Mucosa of descending colon (tissue), 3 donors: ENCODE measurements at places on chromosomes 4 and X. TPM values are rescaled to one million over a fixed set of nuclear protein-coding genes. Genes with fewer than 3 reads are reported as not detected.

C1QTNF7 gene
- total RNA-seq: 13.0 TPM

PASD1 gene
- total RNA-seq: not detected

DMP1 gene
- total RNA-seq: not detected

AADAT gene
- total RNA-seq: 3.2 TPM

FAM241A gene
- total RNA-seq: 2.1 TPM

NSG1 gene
- total RNA-seq: 7.9 TPM

SERPINA7 gene
- total RNA-seq: not detected

TCP11X2 gene
- not detected for total RNA-seq

VCX3B gene
- not detected for total RNA-seq

PCDH7 gene
- total RNA-seq: 104 TPM

TSPAN7 gene
- total RNA-seq: 104 TPM

DKK2 gene
- total RNA-seq: 0.36 TPM

DCAF16 gene
- total RNA-seq: 38.6 TPM

BMPR1B gene
- 0.36 TPM for total RNA-seq

VSIG1 gene
- not detected for total RNA-seq

USP11 gene
- total RNA-seq: 23.9 TPM

PLP1 gene
- 3.7 TPM for total RNA-seq

TBC1D9 gene
- 9.1 TPM for total RNA-seq

NUDT10 gene
- not detected for total RNA-seq

SUPT20HL2 gene
- not detected for total RNA-seq

SLC10A4 gene
- total RNA-seq: 2.1 TPM

DCAF12L2 gene
- total RNA-seq: not detected

MCTS1 gene
- total RNA-seq: 29.0 TPM

HSFX2 gene
- 0.36 TPM for total RNA-seq

SPP1 gene
- 3.0 TPM for total RNA-seq

MAP7D2 gene
- total RNA-seq: 1.2 TPM

NSUN7 gene
- total RNA-seq: 11.7 TPM

TEX13B gene
- total RNA-seq: not detected

CSN1S1 gene
- total RNA-seq: not detected

NUDT11 gene
- total RNA-seq: 0.43 TPM

PHEX gene
- total RNA-seq: 0.19 TPM

HTN1 gene
- total RNA-seq: not detected

PCDH10 gene
- total RNA-seq: 1.3 TPM

ASMT gene
- 0.35 TPM for total RNA-seq

RTL3 gene
- 1.1 TPM for total RNA-seq

SCD5 gene
- total RNA-seq: 1.5 TPM

SMIM10L2A gene
- total RNA-seq: 0.58 TPM

DCAF4L1 gene
- total RNA-seq: 0.05 TPM

GNRHR gene
- not detected for total RNA-seq

RHOH gene
- total RNA-seq: 1.9 TPM

CT45A10 gene
- total RNA-seq: not detected

ANKRD50 gene
- total RNA-seq: 11.0 TPM

F8A3 gene
- total RNA-seq: 5.0 TPM

DNAAF6 gene
- not detected for total RNA-seq

BEX2 gene
- 4.6 TPM for total RNA-seq

ELF4 gene
- 65.0 TPM for total RNA-seq

BCORL1 gene
- total RNA-seq: 7.3 TPM

STPG2 gene
- total RNA-seq: 0.17 TPM

TGIF2LX gene
- not detected for total RNA-seq

PRKG2 gene
- 25.7 TPM for total RNA-seq

SLC49A3 gene
- 9.9 TPM for total RNA-seq

MID2 gene
- total RNA-seq: 29.0 TPM

PROM1 gene
- 52.0 TPM for total RNA-seq

CD40LG gene
- 0.22 TPM for total RNA-seq
